ENCODE measurements at places on chromosomes 1 and 21.

DNA sequence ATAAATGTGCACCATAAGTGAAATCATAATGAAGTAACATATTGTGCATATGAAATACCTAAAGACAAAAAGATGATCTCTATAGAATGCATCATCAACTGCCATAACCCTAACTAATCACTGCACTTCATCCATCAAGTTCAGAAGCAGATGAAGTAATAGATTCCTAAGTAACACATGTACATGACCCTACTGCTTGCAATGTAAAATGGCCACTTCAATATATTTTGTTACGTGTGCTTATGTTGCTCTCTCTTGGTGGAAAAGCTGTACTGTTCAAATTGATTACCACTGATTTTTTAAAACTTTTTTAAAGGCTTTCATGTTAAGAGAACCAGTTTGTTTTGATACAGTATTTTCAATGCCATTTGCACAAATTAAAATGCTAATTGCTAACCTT is 141.8 kb downstream of the TTLL7 start:
- DNase-seq = peak; percentile 17

DNA sequence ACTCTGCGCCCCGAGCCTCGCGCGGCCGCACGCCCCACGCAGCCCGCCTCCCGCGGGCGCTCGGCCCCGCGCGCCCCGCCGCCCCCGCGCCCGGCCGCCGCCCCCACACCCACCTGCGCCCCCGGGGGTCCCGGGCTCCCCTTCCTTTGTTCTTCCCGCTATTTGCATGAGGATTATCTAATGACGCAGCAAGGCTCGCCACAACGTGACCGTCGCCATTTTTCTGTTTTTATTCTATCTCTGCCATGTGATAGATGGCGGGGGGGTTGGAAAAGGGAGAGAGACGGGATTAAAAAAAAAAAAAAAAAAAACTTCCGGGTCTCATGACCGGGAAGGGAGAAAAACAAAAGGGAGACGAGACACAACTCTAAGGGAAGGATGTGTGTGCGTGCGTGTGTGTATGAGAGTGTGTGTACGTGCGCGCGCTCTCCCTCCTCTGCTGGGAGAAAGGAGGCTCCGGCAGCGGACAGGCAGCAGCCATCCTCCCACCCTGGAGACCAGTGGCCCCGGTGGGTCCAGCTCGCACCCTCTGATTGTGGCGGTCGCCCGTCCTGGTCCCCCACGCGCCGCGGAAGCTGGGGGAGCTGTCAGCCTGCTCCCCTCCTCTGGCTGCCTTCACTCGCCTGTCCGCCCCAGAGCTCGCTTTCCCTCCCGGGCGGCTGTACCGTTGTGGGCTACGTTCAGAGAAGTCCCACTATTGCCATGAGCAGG is 80.4 kb upstream of the AK4 start:
- peak; percentile 64 for DNase-seq

DNA sequence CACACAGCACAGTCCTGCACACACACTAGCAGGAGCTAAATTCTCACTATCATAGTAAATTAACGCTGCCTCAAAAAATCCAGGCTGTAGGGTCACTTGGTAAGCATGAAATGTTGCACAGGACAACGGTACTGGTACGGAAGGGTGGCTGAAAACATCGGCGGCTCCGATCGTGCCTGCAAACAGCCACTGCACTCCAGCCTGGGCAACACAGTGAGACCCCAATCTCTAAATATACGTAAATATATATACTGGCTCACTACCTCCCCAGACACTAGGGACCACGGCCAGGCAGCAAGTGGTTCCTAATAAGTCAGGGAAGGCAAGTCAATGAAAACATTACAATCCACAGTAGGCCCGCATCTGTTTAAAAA is 44.3 kb downstream of the GLIS1 start:
- DNase-seq = no peak

DNA sequence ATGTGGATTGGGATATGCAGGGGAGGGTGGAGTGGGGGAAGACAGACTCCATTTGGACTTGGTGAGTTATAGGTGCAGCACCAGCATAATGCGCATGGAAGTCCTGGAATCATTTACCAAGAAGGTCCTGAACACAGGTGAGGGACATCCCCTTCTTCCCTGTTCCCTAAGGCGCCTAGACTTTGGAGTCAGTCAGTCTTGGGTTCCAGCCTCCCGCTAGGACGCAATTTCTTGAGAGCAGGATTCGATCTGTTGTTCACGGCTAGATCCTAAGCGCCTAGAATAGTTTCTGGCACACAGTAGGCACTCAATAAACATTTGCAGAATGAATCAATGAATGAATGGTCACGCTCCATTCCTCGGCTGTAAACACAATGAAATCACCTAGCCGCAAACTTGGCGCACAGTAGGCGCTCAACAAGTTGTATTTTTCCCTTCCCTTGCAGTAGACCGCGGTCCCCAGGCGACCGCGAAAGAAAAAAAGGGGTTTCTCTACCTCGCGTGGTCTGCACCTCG is 1.0 kb upstream of the AK4 start:
- no peak for DNase-seq

GRCh38 chr21:42214081-42214750 is 4.7 kb upstream of the ABCG1 start:
- DNase-seq = no peak

GRCh38 chr1:38183747-38184146 is 137.2 kb upstream of the POU3F1 start:
- no peak for DNase-seq

- no peak for DNase-seq
Observed at GRCh38 chr1:112872551-112872962, 83.4 kb downstream of the SLC16A1 start.

GRCh38 chr1:202131956-202132821 is 9.5 kb downstream of the GPR37L1 start:
- DNase-seq = no peak

- DNase-seq = no peak
Observed at GRCh38 chr1:27824411-27824810, 6.2 kb upstream of the PPP1R8 start.

DNA sequence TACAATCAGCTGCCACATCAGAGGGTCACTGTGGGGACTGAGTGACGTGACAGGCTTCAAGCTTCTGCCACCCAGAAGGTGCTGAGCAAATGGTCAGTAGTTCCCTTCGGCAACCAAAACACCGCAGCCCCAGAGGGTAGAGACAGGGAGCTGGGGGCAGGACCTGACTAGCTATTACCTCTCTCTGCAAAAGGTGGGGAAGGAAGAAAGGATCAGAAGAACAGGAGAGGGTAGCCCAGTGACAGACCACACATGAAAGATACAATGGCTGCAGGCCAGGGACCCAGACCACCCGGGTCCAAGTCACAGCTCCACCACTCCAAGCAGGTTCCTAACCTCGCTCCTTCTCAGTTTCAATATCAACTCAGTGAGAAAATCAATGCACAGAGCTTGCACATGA is 377.1 kb downstream of the NPHP4 start:
- no peak for DNase-seq

GRCh38 chr1:158356616-158357015 is 2.9 kb downstream of the CD1E start:
- DNase-seq = peak; percentile 41

- DNase-seq = no peak
Observed at GRCh38 chr21:14838400-14838799, 226.4 kb downstream of the NRIP1 start.
